Gastrocnemius medialis (tissue), 4 donors: ENCODE measurements at places on chromosomes 2 and 18. TPM values are rescaled to one million over a fixed set of nuclear protein-coding genes. Genes with fewer than 3 reads are reported as not detected.

DNA sequence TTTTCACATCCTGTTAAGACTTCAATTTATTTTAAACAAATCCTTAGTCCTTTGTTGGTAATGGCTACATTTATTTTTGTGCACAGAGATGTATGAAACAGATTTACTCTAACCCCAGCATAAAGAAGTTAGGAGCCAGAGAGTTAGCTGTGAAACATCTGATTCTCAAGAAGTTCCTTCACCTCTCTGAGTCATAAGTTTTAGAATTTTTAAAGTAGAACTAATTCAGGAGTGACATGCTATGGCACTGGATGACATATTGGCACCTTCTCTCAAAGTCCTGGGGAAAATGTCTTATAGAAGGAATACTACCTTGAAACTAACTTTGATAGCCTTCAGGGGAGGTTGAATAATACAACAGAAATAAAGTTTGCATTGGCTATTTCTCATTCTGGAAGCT is 6.4 kb upstream of the DSG2 start:
- DNase-seq, result no peak

GRCh38 chr2:102718387-102719316 is 43.2 kb upstream of the TMEM182 start:
- no peak for DNase-seq

DNA sequence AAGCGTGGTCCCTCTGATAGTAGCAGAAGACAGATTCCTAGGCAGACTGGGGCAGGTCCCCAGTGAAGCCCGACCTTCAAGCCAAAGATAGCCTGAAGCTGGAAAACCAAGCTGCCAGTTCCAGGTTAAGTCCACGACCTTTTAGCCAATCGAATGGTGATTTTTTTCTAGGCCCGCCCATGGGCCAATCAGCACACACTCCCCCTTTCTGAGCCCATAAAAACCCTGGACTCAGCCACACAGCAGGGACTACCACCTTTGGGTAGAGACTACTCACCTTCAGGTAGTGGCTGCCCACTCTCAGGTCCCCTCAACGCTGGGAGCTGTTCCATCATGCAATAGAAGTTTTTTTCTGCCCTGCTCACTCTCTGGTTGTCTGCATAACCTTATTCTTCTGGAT is 14.5 kb upstream of the ADI1 start:
- no peak for DNase-seq

DNA sequence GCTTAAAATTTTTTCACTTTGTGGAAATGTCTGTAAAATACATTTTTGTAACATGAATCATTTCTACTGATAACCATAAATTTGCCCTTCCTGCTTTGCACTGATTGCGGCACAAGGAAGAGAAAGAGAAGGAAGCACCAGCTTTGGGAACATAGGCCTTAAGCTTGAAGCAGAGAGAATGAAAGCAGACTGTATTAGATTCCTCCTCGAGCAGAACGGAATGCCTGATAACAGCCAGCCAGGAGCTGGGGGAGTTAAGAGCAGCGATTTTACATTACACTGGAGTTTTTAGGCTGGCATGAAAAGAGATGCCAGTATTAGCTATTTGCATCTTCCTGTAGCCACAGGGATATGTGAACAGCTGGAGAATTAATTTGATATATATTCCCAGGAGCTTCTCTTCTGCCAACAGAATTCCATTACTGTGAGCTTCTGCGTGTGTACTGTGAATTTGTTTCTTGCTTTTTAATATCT is 33.5 kb downstream of the CRIM1 start:
- no peak for DNase-seq

GRCh38 chr2:10844097-10844496 is 31.5 kb upstream of the PDIA6 start:
- peak; percentile 92 for DNase-seq

DNA sequence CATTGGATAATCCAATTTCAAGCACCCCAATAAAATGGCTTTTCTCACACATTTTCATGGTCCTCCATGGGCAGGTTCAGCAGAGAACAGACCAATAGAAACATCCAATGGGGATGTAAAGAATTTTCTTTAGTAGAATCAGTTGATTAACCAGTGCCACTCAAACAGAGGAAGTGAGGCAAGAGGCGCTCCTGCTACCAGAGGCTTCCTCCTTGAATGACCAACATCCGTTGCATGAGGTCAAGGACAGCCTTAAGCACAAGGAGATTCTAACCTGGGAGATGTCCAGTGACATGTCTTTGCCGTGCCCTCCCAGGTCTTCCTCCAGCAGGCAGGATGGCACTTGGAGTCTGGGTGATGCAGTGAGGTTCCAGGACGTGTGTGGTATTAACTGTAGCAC is 146.6 kb downstream of the PIEZO2 start:
- no peak for DNase-seq

DNA sequence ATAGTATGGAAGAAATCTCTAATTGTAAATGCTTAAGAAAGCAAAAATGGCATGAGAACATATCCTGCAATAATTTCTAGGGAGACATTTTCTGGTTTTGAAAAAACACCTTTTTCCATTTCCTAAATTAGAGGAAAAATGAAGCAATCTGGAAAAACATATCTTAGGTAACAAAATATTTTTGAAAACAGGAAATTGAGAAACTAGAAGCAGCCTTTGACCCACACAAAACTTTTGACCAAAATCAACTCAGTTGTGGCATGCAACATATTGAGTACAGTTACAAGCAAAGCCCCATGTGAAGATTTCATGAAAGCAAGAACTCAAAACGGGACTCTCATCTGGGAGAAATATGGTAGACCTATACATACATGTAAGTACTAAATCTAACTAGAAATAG is 28.6 kb upstream of the CHAC2 start:
- no peak for DNase-seq

GRCh38 chr2:209577376-209578357 is 153.8 kb downstream of the MAP2 start:
- DNase-seq, result no peak

GRCh38 chr2:14790041-14790640 is 157.6 kb downstream of the LRATD1 start:
- no peak for DNase-seq

Gene IL1B
- not detected for total RNA-seq

DNA sequence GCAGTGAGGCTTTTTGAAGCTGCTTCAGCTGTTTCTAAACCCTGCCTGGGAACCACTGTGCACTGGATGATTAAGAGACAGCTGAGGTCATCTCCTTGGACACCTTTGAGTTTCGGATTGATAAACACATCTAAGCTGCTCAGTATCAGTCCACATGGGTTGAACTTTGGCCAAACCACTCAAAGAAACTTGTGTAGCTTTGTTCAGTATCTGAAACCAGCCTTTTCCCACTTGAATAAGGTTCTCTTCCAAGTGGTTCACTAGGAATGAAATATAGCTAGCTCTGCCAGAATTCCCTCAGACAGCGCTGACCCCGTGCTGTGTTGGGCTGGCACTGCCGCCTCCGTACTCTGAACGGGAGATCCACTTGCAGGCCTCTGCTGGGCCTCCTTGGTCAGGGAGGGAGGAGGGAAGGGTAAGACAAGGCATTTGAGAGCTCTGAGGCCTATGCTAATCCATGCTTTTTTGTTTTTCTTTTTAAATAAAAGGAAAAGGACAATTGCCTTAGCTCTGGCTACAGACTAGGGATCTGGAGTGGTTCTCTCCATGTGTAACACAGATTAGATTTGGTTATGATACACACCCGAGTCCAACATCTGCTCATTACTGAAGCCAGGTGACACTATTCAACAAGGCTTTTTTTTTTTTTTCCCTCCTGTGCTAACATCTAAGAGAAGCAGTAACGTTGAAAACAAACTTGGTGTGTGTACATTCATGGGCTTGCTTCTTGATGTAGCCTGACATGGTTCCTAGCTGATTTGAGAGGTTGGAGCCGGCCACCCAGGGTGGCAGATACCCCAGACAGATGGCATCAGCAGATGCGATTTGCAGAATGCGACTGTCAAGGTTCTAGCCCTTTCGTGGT is 67.7 kb downstream of the NCK2 start:
- DNase-seq, result no peak

- no peak for DNase-seq
Measured at GRCh38 chr2:129737660-129738527, 241.6 kb upstream of the RAB6C start.

DNA sequence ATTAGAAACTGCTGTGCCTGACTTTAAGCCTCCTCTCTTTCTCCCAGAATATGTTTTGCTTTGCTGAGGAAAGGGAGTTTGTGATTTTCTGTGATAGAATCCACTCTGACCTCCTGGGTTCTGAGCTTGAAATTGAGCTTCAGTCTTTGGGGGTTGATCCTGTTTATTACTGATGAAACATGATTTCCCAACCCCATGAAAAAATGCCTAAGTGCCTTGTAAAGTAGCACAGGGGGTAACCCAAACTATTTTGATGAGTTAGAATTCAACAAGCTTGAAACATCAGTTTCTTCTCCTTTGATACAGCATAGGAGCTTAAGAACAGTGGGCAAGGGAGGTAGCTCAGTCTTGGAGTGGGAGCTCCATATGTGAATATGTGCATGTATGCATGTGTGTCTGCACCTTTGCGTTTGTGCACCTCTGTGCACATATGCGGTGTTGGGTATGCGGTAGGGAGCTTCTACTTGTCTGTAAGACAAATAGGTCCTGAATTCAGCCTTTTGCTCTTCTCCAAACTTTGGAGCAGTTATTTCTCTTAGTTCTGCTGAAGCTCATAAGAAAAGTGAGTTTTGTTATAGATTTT is 364.6 kb downstream of the OSR1 start:
- DNase-seq, result no peak

Gene AFF3
- 0.22 TPM for total RNA-seq

GRCh38 chr2:239522002-239522739 is 121.4 kb upstream of the HDAC4 start:
- DNase-seq, result peak; percentile 73

DNA sequence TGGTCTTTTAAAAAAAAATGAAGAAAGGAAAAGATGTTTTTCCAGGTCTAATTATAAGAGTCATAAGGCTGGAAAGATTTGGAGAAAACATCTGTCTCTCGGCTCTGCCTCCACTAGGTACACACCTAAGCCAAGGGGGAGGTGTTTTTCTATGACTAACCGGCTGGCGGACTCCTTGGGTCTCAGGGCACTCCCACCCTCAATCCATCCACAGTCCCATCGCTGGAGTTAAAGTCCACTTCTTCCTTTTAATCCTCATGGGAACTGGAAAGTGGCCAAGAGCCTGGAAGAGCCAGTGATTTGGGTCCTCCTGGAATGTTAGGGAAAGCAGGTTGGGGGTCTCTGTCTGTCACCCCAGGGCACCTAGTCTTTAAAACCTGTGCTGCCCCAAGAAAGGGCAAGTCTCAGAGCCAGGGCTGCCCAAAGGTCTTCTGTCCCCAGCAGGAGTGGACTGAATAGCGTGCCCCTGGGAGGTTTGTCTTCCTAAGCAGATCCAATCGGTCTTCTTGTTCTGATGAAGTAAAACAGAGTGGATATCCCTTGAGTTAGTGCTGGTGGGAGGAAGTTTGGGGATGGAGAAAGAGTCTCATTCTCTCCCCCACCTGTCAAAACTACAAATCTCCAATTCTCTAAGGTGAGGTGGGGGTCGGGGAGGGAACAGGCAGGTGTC is 66.4 kb downstream of the MCFD2 start:
- DNase-seq, result no peak

Gene SCYGR4
- total RNA-seq, result not detected

GRCh38 chr2:239121600-239122012 is 273.7 kb downstream of the TWIST2 start:
- DNase-seq, result no peak

GRCh38 chr2:235663875-235664274 is 170.0 kb downstream of the AGAP1 start:
- no peak for DNase-seq

GRCh38 chr18:57390044-57390443 is 37.7 kb downstream of the ST8SIA3 start:
- no peak for DNase-seq

DNA sequence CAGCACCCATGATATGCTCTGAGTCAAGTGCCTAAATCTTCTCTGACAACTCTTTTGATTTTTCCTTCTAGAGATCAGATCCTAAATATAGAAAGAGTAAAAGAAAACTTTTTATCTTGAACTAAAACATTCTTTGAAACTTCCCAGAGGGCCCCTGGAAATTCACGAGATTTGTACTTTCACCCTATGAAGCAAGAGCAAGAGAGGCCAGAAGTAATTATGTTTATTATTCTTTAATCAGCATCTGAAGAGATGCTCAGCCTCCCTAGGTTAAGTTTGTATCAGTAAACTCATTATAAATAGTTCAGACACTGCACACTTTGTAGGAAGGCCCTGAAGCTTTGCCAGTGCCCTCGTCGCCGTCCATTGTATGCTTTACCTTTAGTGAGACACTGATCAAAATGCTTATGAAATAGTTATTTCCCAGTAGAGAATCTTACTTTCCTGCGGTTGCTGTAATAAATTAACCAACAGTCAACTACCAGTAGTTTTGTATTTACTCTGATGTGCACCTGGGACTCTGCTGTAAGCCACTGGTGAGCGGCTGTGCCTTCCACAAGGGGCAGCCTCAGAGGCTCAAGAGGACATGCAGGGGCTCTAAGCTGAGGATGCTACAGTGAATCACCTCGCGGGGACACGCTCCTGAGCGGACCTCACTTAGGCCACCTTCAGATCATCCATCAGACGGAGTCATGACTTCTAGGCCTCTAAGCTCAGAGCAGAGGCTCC is 71.9 kb downstream of the BIN1 start:
- no peak for DNase-seq

DNA sequence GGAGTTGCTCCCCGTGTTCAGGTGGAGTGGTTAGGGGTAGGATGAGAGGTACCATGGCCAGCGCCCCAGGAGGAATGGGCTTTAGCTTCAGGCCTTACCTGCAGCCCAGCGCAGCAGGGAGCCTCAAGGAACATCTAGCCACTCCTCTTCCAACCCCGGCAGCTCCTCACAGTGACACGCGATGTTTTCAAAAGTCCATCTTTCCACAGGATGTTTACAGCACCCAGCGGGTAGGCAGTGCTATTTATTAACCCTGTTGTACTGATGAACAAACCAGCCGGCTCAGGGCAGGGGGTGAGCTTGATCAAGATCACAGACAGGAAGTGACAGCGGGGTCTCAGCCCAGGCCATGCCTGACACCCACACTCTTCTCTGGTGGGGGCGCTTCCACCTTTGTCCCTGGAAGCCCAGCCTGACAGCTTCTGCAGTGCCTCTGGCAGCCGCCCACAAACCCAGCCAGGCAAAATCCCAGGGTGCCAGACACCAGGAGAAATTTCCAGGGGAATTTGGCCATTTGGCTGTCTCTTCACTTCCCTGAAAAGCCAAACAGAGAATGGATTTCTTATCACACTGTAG is 18.4 kb upstream of the PRLH start:
- DNase-seq, result no peak

Gene FAM237A
- not detected for total RNA-seq

DNA sequence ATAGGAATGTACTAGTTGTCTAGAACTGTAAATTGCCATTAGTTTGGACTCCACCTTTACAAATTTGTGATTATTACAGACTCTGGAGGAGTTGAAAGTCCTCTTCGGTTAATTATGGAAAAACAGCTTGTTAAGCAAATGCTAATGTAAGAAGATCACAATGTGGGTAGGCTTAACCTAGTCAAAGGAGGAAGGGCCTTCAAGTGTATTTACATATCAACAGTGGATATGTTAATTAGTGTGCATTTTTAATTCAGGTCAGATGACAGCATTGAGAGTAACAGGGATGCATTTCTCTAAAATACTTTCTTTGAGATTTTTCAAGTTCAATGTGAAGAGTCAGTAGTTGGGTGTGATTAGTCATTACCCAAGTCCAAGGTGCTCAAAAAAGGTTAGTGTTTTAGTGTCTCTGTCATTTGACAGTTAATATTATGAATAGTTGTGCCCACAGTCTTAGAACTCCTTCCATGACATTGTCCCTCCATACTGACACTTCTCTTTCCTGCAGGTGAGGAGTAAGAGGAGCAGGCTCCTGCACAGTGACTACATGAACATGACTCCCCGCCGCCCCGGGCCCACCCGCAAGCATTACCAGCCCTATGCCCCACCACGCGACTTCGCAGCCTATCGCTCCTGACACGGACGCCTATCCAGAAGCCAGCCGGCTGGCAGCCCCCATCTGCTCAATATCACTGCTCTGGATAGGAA is 28.0 kb downstream of the CD28 start:
- DNase-seq, result no peak
